ENCODE measurements at places on chromosomes 7 and 10.

- no peak for DNase-seq
Measured at GRCh38 chr7:44324204-44324480, 1.3 kb downstream of the CAMK2B start.

DNA sequence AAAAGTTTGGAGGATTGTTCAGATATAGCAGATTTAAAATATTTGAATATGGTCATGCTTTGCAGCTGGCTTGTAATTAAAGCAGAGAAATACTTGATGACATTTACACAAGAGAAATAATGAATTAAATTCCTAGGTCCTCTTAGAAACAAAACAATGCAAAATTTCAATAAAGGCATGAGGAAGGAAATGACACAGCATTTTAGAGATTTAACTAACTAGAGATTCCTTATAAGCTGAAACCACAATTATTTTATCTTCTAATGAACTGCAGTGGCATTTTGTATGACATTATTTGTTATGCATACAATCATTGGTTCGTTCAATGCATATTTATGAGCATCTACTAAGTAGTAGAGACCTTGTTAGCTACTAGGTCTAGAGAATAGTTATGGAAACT, 490.9 kb downstream of the ZWINT start:
- DNase-seq = no peak

GRCh38 chr7:84865560-84865959, 321.3 kb downstream of the SEMA3D start:
- no peak for DNase-seq

DNA sequence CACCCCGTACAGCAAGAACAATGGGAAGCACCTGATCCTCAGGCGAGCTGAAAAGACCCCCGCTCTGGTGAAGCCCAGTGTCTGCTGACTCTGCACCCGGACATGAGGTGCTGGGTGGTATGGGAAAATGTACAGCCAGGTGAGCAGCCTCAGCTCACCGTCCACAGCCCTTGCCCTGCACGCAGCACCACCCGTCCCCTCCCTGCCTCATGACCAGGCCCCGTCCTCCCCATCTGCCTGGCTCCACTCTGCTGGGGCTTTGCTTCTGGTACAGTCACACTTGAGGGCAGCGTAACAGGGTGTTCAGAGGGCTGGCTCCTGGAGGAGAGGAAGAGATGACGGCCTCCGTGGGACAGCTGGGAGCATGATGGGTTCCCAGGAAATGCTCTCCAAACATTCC, 49.1 kb downstream of the NCAPG2 start:
- no peak for DNase-seq
